ENCODE measurements at places on chromosomes 1 and 21.

- no peak for DNase-seq
These were observed 2.1 kb upstream of the UBR4 start for GRCh38 chr1:19212167-19212566.

GRCh38 chr1:232635778-232636356 lies 5.9 kb upstream of the SIPA1L2 start:
- DNase-seq: peak; percentile 46

GRCh38 chr1:29789221-29789909 lies 553.0 kb downstream of the PTPRU start:
- DNase-seq: no peak

GRCh38 chr1:161198194-161198896 lies 509 bp downstream of the ADAMTS4 start:
- no peak for DNase-seq

- DNase-seq: no peak
These were observed 15.8 kb downstream of the CD2 start for GRCh38 chr1:116769994-116770393.

GRCh38 chr1:179803104-179803503 lies 60.0 kb downstream of the FAM163A start:
- no peak for DNase-seq

GRCh38 chr21:45405819-45406762 lies 1.1 kb downstream of the COL18A1 start:
- no peak for DNase-seq

DNA sequence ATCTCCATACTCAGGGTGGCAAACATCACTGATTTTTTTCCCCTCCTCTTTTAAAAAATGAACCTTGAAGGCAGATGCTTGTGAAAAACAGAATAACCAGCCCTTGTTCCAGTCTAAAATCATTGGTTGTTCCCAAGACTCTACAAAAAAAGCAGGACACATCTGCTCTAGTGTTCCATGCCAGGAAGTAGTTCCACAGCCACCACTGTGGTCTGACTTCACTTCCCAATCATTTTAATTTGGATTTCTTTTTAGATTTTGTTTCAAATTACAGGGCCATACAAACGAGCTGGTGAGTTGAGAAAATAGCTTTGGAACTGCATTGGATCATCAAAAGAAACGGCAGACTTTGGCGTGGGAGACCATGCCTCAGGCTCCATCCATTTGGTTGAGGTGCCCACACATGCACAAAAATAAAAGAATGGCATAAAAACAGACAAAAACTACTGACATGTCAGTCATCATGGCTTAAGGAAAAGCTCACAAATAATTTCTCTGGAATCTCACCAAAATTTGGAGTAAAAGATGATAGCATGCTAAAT lies 210.0 kb downstream of the GABPA start:
- DNase-seq: no peak

DNA sequence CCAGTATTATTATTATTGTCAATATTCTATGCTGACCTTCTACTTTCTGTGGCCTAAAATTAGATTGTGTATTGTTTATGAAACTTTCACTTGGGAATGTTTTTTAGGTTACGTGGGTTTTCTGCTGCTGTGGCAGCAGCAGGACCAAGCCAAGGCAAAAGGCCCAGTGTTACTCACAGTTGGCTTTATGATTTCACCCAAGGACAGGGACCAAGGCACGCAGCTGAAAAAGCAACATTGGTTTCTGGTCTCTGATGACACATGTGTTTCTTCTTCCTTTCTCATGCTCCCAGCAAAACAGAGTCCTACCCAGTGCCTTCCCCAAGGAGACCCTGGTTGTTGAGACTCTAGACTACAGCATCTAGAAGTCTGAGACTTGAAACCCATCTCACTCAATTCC lies 413.7 kb downstream of the SETD4 start:
- DNase-seq: no peak

GRCh38 chr1:231236938-231237337 lies 4.1 kb upstream of the GNPAT start:
- DNase-seq: no peak

DNA sequence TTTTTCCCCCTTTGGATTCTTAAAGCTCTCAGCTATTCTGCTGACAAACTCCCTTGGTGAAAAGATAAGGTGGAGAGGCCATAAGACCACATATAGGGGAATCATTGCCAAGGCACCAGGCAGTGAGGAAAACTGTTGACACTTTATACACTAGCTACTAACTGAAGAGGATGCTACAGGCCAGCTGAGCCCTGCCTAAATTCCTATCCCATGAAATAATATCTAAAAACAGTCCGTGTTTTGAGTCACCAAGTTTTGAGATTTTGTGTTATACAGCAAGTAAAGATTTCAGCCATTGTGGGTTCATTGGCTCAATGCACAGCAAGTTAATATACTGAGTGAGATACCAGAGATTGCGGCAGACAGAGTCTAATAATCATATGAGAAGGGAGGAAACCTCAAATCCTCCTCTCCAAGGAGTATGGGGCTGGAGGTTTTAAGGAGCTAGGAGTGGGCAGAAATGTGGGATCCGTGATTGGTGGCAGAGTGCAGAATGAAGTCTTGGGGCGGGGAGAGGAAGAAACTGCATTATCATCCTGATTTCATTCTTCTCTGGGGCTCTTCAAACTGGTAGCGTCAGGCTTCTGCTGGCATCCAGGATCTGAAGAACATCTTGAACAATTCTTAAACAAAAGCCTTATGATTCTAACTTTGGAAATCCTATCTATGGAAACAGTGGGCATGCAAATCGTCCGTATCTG lies 9.2 kb downstream of the CLDN8 start:
- no peak for DNase-seq

DNA sequence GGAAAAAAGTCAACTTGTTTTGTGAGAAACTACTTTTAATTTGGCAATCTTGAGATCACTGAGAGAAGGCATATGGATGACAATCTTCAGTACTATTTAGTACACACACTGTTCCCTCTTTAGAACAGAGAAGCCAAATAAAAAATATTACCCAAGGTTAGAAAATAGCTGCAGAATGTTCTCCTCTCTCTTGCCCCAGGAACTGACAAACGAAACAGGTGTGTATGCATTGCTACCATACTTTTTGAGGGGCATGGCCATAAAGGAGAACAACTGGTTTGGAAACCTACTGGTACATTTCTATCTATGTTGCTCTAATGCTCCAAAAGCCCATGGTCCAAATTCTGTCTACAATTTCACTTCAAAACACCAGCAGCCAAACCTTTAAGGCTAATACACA lies 5.7 kb downstream of the TOR1AIP2 start:
- no peak for DNase-seq

GRCh38 chr1:163747261-163747660 lies 425.5 kb downstream of the NUF2 start:
- no peak for DNase-seq

DNA sequence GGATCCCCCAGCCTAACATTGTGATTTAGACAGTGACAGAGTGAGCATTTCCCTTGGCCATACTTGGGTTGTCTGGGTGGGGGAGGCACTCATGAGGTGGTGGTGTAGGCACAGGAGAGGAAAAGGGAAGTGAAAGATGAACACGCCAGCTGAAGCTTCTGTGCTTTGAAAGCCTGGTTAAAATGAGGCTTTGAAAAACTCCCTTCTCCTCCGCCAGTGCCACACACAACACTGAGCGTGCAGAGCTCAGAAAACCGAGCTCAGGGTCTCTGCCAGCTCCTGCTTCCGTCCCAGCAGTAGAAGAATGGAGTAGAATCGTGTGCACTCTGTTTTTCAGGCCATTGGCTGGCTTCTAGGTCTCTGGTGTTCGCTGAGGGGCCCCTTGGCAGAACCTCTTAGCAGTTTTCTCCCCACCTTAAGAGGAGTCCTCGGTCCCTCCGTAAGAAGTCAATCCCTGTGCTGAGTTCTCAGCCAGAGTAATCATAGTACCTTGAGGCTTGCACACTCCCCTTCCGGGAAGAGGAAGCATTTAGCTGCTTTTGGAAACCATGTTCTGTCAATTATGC lies 12.9 kb downstream of the PLEKHM2 start:
- peak; percentile 87 for DNase-seq

- peak; percentile 20 for DNase-seq
These were observed 103.6 kb downstream of the SPAG17 start for GRCh38 chr1:118081387-118081786.

DNA sequence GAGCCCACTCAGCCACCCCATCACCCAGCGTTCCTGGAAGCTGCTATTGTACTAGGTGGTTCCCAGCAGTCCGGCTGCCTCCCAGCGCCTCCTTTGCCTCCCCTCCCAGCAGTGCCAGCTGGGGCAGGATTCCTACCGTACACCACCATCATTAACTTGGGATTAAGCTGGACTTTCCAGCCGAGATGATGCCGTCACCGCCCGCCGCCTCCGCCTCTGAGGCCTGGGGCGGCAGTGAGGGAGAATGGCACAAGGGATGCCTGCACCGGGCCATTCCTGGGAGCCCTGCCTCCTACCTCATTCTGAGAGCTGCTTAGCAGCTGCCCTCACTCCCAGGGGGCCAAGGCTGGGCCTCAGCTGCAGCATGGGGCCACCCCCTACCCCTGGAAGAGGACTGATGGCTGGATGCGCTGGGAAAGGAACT lies 13.2 kb downstream of the CNTN2 start:
- DNase-seq: no peak

DNA sequence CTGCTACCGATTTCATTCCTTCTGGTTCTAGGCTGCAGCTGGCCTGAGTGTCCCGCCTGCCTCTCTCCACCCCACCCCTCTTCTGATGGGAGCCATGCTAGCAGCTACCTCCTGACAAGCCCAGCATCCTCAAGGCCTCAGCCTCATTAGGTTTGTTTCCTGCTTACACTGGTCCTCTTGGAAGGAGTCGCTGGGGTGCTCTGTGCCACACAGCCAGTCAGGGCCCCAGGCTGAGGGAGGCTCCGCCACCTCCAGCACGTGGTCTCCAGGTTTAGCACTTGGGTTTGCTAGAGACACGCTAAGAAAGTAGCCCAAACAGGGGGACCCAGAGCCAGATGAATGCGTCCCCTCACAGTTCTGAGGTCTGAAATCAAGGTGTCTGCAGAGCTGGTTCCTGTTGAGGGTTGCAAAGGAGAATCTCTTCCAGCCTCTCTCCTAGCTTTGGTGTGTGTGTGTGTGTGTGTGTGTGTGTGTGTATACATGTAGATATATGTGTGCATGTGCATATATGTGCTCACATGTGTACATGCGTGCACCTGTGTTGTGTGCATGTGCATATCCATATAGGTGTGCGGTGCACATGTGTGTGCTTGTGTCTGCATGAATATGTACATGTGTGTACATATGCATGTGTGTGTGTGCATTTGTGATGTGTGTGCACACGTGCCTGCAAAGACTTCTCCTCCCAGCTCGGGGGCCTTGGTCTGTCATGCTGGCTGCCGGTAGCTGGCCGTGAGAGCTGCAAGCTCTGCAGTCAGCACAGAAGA lies 301.1 kb upstream of the AJAP1 start:
- no peak for DNase-seq

Measured in GM10248 (cell line).